ENCODE measurements at places on chromosomes 11 and 22.

DNA sequence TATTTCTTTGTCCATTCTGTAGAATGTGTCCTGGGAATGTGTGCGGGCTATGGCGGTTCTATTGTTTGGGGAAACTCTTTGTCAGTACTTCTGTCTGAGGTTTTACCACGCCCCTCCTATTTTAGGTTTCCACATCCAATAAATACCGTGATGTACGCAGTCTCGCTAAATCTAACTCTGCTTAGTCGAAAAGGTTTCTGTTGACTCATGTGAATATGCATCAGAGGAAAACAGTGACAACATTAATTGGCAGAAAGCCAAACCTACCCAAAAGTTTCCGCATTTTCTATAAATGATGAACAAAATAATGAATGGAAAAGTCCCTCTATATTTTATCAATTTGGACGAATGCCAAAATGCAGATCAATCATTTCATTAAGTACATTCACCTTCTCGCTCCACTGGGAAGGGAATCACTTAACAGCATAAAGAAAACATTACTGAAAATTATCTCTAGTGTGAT lies 143.4 kb downstream of the MAML2 start:
- no peak for DNase-seq

- no peak for DNase-seq
Observed at GRCh38 chr22:23216461-23217170, 36.3 kb downstream of the BCR start.

GRCh38 chr11:28922386-28922981 lies 814.3 kb downstream of the METTL15 start:
- DNase-seq = no peak

GRCh38 chr11:14336507-14337503 lies 22.2 kb downstream of the RRAS2 start:
- DNase-seq = no peak

DNA sequence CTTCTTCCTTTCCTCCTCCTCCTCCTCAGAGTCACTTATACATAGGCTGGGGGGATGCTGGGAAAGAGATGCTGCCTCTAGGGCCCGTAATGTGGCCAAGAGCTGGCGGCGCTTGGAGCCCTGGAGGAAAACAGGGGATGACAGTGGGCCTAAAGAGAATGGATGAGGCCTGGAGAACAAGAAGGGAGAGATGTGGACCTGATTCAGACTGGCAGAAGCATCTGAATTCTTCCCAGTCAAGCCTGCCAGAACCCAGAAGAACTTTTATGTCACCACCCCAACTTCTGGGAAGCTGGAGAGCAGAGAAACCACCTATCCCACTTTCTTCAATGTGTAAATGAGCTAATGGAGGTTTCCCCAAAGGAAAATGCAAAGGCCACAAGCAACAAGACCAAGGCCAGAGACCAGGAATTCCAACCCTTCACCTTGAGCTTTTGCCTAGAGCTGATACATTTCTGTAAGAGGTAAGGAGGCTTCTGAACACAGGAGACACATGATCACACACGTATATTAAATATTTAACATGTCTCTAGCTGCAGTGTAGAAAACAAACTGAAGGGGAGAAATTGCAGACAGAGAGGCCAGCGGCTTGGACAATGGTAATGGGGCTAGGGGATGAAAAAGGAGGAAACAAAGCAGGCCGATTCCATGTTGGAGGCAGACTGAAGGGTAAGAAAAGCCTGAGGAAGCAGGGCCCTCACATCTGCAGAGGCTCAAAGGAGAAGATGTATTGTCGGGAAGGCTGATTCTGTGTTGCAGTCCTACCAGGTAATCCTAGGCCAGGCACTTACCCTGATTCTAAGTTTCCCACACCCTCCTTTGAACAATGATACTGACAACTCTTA lies 1.1 kb downstream of the RRP8 start:
- DNase-seq = no peak

- DNase-seq = no peak
Observed at GRCh38 chr22:35476341-35476740, 64.3 kb upstream of the RASD2 start.

DNA sequence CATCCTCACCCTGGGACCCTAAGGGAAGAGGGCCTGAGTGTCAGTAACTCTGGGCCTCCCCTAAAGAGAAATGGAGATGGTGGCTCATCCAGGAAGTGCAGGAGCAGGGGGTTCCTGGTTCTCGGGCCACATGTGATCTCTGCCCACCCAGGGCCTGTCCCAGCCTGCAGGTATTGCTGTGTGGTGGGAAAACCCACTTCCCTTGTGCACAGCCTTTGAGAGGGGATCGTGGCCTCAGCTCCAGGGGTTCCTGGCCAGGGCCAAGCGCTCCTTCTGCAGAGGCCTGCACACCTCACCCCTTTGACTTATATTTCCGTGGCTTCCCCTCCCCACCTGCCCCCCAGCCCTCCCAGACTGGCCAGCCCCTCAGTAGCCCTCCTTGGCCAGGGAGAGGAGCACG lies 213.5 kb downstream of the OR4C45 start:
- no peak for DNase-seq

DNA sequence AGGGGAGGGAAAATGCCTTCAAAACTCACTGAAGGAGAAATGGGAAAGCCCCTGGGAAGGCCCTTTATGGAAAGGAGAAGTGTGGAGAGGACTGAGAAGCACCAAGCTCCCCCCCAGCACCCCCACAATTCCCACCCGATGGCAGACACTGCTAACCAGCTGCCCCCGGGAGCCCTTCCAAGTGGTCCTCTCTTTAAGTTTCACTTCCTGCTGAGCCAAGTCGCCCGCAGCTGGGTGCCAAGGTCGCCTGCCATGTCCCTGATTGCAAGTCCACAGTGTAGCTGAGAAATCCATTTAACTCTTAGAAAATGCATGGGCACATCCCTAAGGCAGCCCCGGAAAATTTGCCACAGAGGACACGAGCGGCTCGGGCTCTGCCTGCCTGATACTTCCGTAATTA lies 68.2 kb downstream of the GALNT18 start:
- DNase-seq = no peak

GRCh38 chr11:69202511-69203221 lies 46.9 kb downstream of the SMIM38 start:
- DNase-seq = no peak

DNA sequence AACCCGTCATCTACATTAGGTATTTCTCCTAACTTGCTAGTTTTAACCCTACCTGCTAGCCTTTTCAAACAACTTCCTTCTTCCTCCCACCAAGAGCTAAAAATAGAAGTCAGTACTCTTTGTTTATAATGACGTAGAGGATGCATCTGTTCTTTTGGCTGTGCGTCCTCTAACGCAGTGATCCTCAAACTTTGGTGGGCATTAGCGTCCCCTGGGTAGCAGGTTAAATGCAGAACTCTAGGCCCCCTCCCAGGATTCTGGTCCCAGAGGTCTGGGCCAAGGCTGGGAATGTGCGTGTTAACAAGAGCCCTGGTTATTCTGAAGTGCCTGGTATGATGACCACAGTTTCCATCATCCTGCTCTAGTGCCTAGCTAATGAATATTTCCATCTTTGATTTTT lies 67.6 kb downstream of the BARX2 start:
- no peak for DNase-seq

GRCh38 chr22:22226448-22227187 lies 18.0 kb upstream of the VPREB1 start:
- DNase-seq = no peak

GRCh38 chr11:83367745-83368144 lies 81.6 kb upstream of the CCDC90B start:
- DNase-seq = no peak

GRCh38 chr11:10019906-10020682 lies 273.9 kb downstream of the SBF2 start:
- peak; percentile 44 for DNase-seq

DNA sequence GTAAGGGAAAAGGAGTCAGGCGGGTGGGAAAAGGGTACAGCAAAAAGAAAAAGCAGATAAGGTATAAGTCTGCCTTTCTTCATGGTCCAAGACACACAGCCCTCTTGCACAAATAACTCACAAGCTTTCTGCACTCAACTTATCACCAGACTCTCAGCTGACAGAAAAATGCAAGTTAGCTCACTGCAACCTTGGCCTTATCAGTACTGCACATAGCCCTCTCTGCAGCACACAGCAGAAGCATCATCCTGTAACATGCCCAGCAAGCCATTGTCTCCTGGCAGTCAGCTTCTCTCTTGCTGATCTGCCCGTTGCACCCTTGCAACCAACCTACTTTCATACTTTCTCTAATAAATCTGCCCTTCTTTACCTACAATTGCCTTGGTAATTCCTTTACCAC lies 5.8 kb downstream of the ZBTB44 start:
- no peak for DNase-seq

DNA sequence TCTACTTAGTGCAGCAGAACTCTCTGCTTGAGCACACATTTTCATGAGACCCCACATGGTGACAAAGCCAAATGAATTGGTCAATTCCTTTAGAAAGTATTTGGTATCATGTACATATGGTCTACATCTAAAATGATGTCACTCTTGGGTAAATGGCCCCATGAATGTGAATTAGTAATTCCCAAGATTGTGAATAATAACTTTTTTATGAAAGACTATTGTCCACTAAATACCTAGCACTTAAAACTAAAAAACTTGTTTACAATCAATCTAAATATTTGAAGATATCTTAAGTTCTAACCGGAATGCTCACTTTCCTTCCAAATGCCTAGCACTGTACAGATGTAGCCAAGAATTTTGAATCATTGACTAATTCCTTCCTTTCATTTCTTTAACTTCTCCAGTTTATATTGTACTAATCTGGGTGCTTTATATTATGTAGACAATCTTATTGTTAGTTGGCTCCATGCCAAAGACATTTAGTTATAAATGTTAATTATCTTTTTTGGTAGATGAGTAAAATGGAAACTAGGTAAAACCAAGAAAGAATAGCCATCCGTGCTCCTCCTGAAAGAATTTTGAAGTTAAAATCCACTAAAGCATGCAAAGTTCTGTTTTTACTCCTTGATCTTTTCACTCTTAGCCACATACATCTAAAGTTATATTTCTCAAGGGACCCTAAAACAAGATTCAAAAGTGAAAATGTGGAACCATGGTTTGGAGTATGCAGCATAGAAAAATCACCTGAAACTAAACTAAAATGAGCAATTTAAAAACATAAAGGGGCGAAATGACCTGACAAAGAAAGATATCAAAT lies 145.0 kb upstream of the ARHGAP20 start:
- DNase-seq = no peak

- no peak for DNase-seq
Observed at GRCh38 chr11:28054821-28055220, 53.1 kb downstream of the KIF18A start.

GRCh38 chr22:25536589-25536988 lies 27.9 kb upstream of the GRK3 start:
- no peak for DNase-seq

DNA sequence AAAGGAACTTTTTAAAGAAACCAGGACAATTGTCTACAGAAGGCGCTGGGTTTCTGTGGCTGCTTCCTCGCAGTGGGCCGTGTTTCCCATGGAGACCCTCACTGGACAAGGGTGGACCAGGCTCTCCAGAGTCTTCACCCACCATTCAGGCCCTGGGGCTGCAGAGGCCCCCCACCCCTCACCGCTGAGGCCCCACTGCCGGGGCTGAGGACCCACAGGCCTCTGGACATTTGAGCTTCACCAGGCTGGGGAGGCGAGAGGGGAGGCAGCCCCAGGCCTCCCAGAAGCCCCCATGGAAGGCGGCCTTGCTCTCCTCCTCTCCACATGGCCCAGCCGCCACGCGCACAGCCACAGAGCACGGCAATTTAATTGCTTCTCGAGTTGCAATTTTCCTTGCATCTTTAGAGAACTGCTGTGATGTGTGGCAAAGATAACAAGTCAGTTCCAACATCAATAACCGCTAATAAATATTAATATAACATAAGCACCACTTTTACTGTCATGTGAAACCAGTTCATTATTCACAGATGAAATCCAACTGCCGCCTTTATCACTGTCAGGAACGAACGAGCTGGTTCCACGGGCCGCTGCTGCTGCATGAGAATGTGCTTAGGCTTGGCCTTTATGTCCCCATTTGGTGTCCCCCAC lies 81.0 kb downstream of the PHF21B start:
- DNase-seq = no peak

DNA sequence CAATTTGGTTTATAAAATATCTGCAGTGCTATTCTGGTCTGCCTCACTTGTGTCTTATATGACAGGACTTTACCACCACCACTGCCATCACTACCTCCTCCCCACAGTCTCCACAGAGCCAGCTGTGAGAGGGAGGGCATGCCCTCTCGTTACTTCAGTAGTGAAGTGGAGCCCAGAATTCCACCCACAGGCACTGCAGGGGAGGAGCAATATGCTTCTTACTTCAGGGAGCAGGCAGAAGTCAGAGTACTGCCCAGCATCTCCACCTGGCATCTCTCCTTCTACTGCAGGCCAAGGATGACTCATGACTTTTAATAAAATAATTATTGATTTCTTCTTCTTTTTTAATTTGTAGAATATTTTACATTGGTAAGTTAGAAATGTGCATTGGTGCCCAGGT lies 255.5 kb downstream of the DYNC2H1 start:
- DNase-seq = no peak

DNA sequence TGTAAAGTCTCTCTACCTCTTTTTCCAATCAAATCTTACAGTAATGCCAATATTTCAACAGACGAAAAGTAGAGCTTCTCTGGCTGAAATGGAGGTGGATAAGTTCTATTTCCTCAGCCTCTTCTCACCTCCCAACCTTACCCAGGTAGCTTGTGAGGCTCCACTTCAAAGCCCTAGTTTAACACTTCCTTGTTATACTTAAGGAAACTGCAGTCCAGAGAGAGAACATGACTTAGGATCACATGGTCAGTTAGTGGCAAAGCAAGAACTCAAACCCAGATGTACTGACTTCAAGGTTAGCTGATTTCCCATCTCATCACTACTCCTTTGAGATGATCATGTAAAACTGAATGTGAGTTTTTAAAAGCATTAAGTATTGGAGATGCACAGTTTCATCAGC lies 32.5 kb downstream of the PAK1 start:
- no peak for DNase-seq

GRCh38 chr11:69474736-69475135 lies 6.7 kb upstream of the LINC01488 start:
- no peak for DNase-seq

- DNase-seq = peak; percentile 93
Observed at GRCh38 chr11:75276686-75277085, 36.1 kb downstream of the TPBGL start.

GRCh38 chr11:19073454-19074415 lies 13.2 kb upstream of the MRGPRX2 start:
- no peak for DNase-seq

DNA sequence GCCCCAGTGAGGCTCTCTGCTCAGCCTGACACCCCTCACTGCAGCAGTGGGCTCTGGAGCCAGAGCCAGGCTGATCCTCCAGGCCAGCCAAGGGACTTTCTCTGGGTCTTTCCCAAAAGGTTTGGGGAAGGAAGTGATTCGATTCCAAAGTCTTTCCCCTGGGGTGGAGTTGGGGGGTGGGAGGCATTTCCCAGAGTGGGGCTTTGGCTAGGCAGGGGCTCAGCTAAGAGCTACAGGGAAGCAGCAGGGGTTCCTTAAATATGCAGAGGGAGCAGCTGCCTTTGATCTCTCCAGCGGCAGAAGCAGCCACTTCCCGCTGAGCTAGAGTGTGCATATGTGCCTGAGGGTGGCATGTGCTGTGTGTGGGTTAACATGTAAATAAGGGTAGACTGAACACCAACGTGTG lies 192.9 kb downstream of the INSC start:
- no peak for DNase-seq

- DNase-seq = no peak
Observed at GRCh38 chr11:130400781-130401483, 27.5 kb downstream of the ADAMTS8 start.

- no peak for DNase-seq
Observed at GRCh38 chr22:39306456-39307361, 12.7 kb downstream of the RPL3 start.

- no peak for DNase-seq
Observed at GRCh38 chr22:41078931-41079330, 13.5 kb upstream of the EP300 start.

- DNase-seq = no peak
Observed at GRCh38 chr11:36251823-36252222, 37.4 kb downstream of the COMMD9 start.

All from NCI-H1105 (cell line).